Activated CD4-positive, alpha-beta T cell treated with anti-CD3 and anti-CD28 coated beads, Interleukin-2, amount 50 U/mL, for 48 hours (primary cell): ENCODE measurements at places on chromosomes 11 and 22.

DNA sequence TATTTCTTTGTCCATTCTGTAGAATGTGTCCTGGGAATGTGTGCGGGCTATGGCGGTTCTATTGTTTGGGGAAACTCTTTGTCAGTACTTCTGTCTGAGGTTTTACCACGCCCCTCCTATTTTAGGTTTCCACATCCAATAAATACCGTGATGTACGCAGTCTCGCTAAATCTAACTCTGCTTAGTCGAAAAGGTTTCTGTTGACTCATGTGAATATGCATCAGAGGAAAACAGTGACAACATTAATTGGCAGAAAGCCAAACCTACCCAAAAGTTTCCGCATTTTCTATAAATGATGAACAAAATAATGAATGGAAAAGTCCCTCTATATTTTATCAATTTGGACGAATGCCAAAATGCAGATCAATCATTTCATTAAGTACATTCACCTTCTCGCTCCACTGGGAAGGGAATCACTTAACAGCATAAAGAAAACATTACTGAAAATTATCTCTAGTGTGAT lies 143.4 kb downstream of the MAML2 start:
- DNase-seq: no peak

- no peak for DNase-seq
Measured at GRCh38 chr11:30489076-30489475, 97.1 kb downstream of the MPPED2 start.

GRCh38 chr11:36490026-36490806 lies 19.9 kb downstream of the TRAF6 start:
- no peak for DNase-seq

- no peak for DNase-seq
Measured at GRCh38 chr11:19162951-19163505, 38.8 kb downstream of the CSRP3 start.

GRCh38 chr11:61919705-61920631 lies 2.6 kb upstream of the RAB3IL1 start:
- no peak for DNase-seq

DNA sequence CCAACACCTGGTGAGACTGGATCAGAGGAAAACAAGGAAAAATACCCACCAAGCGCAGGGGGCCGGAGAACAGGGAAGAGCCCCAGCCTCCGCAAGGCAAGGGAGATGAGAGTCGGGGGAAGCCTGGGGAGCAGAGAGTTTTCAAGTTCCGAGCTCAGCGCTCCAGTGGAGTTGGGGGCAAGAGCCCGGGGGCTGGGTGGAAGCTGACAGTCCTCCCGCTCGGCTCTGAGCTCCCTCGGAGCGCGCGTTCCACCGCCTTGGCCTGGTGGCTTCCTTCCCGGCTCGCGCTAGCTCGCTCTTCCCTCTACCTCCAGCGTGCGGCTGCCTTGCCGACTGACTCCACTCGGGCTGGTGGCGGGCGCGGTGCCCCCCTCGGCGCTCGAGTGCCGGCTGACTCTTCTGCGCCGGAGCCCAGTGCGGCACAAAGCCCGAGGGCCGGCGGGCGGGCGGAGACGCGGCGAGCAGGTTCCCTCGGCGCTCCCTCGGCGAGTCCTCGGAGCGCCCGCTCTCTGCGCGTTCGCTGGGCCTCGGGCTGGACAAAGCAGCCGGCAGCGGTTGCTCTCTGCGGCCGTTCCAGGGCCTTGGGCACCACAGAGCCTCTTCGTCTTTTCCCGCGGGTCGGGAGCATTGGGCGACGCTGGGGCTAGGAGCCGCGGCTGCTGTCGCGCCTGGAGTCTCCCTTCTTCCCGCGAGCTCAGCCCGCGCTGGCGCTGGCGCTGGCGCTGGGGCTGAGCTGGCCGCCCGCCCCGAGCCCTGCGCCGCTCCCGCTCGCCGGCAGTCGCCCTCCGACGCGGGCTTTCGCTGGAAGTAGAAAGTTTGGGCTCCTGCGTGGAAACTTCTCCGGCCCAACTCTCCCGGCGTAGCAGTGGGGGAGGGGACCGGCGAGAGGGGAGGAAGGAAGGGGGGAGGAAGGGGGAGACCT lies 1.0 kb downstream of the PAX6 start:
- DNase-seq: no peak

- DNase-seq: peak; percentile 14
Measured at GRCh38 chr22:50674606-50675552, 2.3 kb downstream of the SHANK3 start.

- DNase-seq: no peak
Measured at GRCh38 chr11:43268786-43269185, 43.0 kb upstream of the API5 start.

GRCh38 chr11:74685905-74686304 lies 45.3 kb downstream of the CHRDL2 start:
- no peak for DNase-seq

GRCh38 chr11:119382101-119382500 lies 611 bp upstream of the USP2 start:
- no peak for DNase-seq

GRCh38 chr11:112211536-112211935 lies 14.7 kb upstream of the PTS start:
- no peak for DNase-seq

DNA sequence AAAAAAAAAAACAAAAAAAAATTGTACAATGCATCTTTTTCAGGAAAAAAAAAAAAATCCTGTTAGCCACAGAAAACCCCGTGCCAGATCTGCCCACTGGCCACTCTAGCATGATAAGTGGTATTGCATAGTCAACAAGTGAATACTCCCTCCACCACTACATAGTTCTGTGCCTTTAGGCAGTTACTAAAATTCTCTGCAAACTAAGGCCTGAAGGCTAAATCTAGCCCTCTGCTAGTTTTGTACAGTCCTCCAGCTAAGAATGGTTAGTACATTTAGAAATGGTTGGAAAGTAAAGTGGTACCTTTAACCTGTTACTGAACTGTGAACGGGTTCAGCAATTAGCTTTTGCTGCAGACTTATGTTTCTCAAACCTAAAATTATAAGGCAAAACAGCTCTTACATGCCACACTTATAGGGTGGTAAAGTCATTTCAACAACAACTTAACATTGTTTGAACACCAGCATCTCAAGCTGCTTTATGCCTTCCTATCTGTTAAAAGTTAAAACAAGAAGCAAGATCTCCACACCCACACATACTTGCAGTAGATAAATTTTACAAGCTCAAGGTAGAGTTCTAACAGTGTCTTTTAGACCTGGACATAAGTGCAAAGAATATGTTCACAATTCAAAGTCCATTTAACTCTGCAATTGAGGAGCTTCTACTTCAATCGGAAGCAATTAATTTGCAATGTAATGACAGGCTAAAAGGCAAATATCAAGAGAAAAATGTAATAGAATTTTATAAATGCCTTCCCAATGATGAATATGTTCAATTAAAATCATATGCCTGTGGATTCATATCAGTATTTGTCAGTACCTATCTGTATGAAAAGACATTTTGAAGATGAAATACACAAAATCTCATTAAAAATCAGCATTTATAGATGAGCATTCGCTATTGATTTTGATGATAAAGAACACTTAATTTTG lies 7.3 kb downstream of the C11orf71 start:
- no peak for DNase-seq

DNA sequence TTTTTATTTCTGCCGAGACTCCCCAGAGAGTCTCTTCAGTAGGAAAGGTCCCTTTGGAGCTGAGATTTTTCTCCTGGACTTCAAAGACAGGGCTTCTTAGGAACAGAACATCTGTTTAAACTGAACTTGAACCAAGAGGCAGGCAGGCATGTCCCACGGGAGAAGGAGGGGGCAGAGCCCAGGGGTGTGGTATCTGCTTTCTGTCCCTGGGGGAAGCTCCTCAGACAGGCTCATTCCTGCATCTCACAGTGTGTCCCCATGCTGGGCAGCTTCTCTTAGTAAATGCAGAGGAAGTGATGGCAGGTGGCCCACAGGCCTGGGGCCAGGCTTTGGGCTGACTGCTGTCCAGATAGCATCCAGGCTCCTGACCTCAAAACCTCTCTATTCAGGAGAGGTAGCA lies 47.3 kb downstream of the TSPAN18 start:
- DNase-seq: no peak

- DNase-seq: no peak
Measured at GRCh38 chr11:1116666-1117390, 40.9 kb upstream of the MUC5AC start.

- DNase-seq: no peak
Measured at GRCh38 chr11:61869429-61869707, 22.0 kb downstream of the FADS3 start.

- no peak for DNase-seq
Measured at GRCh38 chr11:133886029-133886428, 40.7 kb upstream of the SPATA19 start.

DNA sequence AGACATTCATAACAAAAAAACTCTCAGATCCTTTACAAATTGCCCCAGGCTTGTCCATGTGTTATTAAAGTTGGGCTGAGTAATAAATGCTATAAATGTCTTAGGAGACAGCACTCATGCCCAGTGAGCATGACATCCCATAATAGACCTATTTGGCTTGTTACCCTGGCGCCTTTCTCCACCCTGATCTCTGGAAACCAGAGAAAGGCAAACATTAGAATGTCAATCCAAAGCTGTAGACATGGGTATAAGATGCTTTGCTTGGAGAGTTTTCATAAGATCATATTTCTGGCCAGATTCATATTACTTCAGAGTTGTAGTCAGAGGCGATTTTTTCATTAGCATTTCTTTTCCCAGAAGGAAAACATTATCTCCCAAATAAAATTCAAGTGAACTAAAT lies 161.3 kb upstream of the UBASH3B start:
- no peak for DNase-seq

GRCh38 chr11:104968355-104968855 lies at the start of gene CASP4:
Gene CASP4 (minus strand): TSS chr11:104968574. CDS start chr11:104968525, 49 bp downstream.
- DNase-seq: no peak

DNA sequence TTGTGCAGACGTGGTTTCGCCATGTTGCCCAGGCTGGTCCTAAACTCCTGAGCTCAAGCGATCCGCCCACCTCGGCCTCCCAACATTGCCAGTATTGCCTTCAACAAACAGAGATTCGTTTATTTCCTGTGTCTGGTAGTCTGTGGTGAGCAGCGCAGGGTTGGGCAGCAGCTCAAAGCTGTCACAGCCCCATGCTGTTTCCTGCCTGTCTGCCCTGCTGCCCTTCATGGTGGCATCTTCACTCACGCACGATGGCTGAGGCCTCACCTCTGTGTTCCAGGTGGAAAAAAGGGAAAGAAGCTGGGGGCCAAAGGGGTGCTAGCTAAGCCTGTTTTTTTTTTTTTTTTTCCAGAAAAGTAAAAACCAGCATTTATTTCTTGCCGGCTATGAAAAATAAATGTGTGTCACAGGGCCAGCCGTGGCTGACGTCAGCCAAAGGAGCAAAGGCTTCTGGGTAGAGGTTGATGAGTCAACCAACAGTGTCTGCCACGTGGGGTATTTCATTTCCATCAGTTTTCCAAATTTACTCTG lies 28.8 kb downstream of the TBC1D22A start:
- peak; percentile 73 for DNase-seq

DNA sequence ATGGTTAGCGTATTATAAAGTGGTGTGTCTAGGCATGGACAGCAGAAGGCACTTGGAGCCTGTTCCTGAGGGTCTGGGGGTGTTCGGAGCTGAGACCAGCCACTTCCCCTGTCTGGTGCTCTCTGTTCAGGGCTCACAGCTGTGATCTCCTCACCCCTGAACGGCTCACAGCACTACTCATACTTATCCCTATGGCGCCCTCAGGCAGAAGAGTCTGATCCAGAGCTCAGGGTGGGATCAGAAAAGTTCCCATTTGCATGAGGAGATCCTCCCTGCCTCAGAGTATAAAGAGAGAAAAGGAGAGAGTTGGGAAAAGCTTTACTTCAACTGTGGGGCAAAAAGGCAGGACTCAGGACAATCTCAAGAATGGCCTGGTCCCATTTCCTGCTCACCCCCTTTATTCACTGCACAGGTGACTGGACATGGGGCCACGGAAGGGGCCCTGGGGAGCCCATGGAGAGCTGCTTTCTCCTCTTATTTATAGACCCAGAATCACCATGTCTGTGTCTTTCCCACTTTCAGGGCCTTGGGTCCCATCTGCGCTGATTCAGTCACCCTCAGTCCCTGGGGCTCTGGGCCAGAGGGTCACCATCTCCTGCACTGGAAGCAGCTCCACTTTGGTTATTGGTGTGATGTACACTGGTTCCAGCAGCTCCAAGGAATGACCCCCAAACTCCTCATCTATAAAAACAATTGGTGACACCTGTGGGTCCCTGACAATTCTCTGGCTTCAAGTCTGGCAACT lies 97.0 kb upstream of the TOP3B start:
- no peak for DNase-seq

- no peak for DNase-seq
Measured at GRCh38 chr11:32422545-32422944, 12.8 kb downstream of the WT1 start.

GRCh38 chr11:72141066-72141465 lies 5.5 kb downstream of the FOLR3 start:
- DNase-seq: peak; percentile 29
